ENCODE measurements at places on chromosomes 3 and 15.
A peak's percentile ranks its signal among the peaks of the same experiment; 100 is the strongest.

- DNase-seq: no peak
These were observed 8.7 kb downstream of the PXYLP1 start for GRCh38 chr3:141240286-141240685.

DNA sequence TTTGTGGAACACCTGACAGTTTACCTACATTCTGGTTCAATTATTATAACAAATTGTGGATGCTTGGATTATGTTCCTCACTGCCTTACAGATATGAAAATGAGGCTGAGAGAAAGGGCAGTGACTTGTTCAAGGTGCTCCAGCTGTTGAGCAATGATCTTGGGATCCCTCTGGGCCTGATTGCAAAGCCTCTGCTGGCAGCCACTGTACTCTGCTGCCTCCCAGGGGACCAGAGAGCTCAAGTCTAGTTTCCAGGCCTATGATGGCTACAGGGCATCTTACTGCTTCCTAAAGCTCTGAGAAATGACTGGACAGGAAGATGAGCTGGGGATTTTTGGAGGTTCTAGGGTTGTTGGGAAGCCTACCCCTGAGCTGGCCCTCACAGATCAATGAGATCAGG, 2.3 kb upstream of the SHC4 start:
- peak; percentile 78 for DNase-seq

GRCh38 chr3:99846477-99847160, 29.0 kb downstream of the CMSS1 start:
- DNase-seq: no peak

DNA sequence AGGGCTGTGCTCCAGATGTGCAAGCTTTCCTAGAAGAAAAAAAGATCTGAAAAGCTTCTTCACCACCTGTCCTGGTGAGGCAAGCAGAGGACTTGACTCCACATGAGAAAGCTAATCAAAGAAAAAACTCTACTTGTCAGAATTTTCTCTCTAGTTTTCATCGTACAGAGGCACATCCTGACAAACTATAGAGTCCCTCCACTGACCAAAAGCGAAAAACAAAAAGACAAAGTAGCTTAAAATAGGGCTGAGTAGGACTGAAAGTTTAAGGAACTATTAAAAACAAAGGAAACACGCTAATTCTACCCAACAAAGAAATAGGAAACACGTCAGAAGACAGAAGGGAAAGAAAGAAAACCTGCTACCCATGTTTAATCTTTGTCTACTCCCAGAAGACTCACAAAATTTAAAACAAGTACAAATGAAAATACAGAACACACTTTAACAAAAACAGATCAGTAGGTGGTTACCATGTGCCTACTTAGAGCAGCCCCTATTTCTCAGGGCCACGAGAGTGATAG, 26.5 kb downstream of the NANOGP8 start:
- no peak for DNase-seq

- DNase-seq: no peak
These were observed 57.5 kb downstream of the CACNA2D2 start for GRCh38 chr3:50445919-50446318.

DNA sequence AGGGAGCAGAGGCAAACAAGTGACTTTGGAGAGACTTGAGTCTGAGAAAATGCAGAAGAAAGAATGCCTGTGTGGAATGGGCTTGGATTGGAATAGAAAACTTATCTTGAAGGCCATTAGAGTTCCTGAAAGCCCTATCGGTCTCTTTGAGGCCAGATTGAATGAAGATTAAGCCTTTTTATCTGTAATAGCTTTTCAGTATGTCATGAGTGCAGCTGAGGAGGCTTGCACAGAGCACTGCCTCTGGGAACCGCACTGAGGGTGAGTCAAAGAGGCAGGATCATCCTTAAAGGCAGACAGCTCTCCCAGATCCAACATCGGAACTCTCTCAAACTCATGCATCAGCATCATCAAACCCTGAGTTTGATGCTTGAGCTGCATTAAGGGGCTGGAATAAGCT, 515.2 kb downstream of the NTRK3 start:
- no peak for DNase-seq
